Right ventricle myocardium superior (tissue), 1 donor: ENCODE measurements at places on chromosomes 3 and 15. TPM values are rescaled to one million over a fixed set of nuclear protein-coding genes. Genes with fewer than 3 reads are reported as not detected.

DNA sequence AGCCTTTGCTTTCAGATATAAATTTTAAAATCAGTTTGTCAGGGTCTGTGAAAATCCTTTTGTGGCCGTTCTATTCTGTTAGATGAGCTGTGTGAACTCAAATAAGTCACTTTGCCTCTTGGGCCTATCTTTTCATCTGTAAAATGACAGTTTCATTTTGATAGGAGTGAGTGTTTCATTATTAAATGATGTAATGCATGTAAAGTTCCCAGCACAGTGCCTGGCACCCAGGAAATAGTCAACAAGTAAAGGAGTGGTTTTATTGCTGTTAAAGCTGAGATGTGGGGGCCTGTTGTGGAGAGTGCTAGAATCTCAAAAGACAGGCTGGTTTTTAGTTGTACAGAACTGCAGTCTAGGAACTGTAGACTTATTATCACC, 394.5 kb upstream of the CFAP20DC start:
- no peak for DNase-seq

- DNase-seq = no peak
Measured at GRCh38 chr3:192841428-192841827, 76.2 kb downstream of the MB21D2 start.

GRCh38 chr15:25325187-25325586, 113.6 kb downstream of the UBE3A start:
- no peak for DNase-seq

The SLC51A gene
- total RNA-seq = not detected

The ISLR gene
- 11.6 TPM for total RNA-seq
